ENCODE measurements at places on chromosomes 6 and 20. TPM values are rescaled to one million over a fixed set of nuclear protein-coding genes. Genes with fewer than 3 reads are reported as not detected.
A peak's percentile ranks its signal among the peaks of the same experiment; 100 is the strongest.

DNAH8 gene
- 0.02 TPM for total RNA-seq

TSHZ2 gene
- total RNA-seq: 18.6 TPM

DNA sequence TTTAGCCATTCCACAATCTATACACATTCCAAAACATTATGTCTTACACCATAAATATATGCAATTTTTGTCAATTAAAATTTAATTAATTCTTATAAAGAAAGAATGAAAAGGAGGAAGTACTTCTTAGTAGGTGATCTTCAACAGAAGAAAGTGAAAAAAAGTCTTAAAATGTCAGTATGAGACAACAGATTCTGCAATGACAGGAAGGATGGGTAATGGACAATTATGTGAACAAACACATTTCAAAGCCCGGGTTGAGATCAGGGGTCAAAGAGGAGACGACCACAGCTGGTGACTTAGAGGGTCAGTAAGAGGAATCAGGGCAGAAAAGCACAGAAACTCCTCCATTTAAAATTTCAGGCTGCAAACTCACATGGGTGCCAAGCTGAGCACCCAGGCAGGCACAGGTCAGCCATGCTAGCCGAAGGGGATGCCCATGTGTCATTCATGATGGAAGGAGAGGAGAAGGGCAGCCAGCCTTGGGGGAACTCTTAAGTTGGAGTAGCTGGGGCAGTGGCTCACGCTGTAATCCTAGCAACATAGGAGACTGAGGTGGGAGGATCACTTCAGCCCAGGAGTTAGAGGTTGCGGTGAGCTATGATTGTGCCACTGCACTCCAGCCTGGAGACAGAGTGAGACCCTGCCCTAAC, 11.0 kb downstream of the VSX1 start:
- H3K27ac ChIP-seq: no peak overlapping the region
- no peak for DNase-seq
- H3K4me3 ChIP-seq: no peak overlapping the region
- H3K36me3 ChIP-seq: no peaks in the 10 kb centered on the region
- no peaks in the 10 kb centered on the region for H3K4me1 ChIP-seq

DNA sequence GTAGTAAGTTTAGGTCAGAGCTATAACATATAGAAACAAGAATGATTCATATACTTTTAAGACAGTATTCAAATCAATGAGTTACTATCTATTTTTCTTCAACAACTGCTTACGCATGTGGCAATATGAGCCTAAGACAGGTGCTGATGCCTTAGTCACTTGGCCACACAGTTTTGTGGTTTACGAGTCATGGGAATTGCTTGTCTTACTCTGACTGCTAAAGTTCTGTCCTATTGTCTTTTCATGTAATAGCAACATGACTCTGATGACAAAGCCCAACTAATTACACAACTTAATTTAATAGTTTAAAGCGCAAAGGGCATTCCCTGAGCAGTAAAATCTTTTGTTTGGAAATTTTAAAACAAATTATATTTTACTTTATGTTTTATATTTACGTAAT, 159.3 kb upstream of the CENPW start:
- DNase-seq: no peak
- H3K4me3 ChIP-seq: no peak overlapping the region
- H3K4me1 ChIP-seq: no peaks in the 10 kb centered on the region
- H3K27ac ChIP-seq: no peak overlapping the region
- no peaks in the 10 kb centered on the region for H3K27me3 ChIP-seq

RNF182 gene
- total RNA-seq: not detected

SIRPB1 gene
- total RNA-seq: 3.9 TPM

LCA5 gene
- total RNA-seq: 0.74 TPM

GRCh38 chr20:24042646-24043045, 54.1 kb upstream of the GGTLC1 start:
- H3K4me1 ChIP-seq: no peaks in the 10 kb centered on the region
- no peak overlapping the region for H3K27ac ChIP-seq
- H3K4me3 ChIP-seq: no peak overlapping the region
- no peak for DNase-seq
- H3K36me3 ChIP-seq: no peaks in the 10 kb centered on the region

DNA sequence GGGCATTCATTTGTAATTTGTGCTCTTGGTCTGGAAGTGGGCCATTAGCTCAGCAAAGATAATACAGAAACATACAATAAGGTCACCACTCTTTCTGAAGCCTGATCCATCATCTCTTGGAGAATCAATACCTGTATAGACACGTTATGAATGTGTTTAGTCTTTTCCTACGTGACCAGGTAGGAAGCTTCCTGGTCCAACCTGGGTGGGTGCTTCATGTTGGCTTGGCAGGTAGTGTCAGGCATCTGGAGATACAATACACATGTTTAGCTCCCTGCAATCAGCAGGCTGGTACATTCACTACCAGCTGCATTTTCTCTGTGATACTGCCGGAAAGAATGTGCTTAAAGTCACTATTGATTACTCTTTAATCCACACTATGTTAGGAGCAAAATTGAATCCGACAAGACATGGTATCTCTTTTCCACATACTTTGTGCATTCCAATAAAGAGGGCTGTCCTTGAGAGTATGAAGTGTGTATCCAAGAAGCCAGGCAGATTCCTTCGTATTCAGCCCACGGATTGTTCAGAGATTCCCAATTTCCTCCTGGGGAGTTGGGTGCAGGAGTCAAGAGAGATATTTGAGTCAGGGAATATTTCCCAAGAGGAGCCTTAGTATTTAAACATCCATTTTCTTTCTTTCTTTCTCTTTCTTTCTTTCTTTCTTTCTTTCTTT, 49.9 kb upstream of the RANBP9 start:
- no peaks in the 10 kb centered on the region for H3K4me1 ChIP-seq
- H3K4me3 ChIP-seq: no peak overlapping the region
- no peak for DNase-seq
- H3K27me3 ChIP-seq: no peaks in the 10 kb centered on the region
- H3K27ac ChIP-seq: no peak overlapping the region

DNA sequence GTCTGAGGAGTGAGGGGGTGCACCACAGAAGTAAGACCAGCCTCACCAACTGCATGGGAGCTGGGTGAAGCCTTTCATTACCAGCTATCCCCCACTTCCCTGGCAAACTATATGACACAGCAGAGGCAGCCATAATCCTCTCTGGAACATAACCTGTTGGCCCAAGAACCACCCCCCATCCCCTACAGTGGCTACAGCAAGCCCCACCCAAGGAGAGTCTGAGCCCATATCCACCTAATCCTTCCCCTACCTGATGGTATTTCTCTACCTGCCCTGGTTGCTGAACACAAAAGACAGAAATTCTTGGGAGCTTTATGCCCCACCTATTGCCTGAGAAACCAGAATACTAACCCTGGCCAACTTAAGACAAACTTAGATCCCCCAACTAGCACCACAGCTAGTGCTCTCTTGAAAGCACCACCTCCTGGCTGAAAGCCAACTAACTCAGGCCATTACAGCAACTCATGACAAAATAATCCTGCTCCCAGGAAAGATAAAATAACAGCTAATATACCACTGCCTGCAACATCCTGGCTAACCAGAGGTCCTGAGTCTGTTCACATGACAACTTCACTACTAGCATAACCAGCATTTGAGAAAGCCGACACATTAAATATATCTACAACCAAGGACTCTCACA, 11.2 kb downstream of the RNGTT start:
- H3K4me1 ChIP-seq: no peaks in the 10 kb centered on the region
- H3K27me3 ChIP-seq: no peaks in the 10 kb centered on the region
- no peak overlapping the region for H3K27ac ChIP-seq

DNA sequence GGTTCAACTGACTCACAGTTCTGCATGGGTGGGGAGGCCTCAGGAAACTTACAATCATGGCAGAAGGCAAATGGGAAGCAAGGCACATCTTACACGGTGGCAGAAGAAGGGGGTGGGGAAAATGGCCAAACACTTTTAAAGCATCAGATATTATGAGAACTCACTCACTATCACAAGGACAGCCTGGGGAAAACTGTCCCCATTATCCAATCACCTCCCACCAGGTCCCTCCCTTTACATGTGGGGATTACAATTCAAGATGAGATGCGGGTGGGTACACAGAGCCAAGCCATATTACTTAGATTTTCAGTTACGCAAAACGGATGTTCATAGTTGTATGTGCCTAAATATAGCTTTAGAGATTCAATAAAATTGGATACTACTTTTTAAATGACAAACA, 25.6 kb downstream of the CYP39A1 start:
- H3K36me3 ChIP-seq: no peaks in the 10 kb centered on the region
- no peak for DNase-seq
- H3K27me3 ChIP-seq: no peaks in the 10 kb centered on the region
- H3K4me3 ChIP-seq: no peak overlapping the region

GRCh38 chr6:115411756-115412155, 648.9 kb downstream of the FRK start:
- H3K4me1 ChIP-seq: no peaks in the 10 kb centered on the region
- H3K4me3 ChIP-seq: no peak overlapping the region
- no peaks in the 10 kb centered on the region for H3K36me3 ChIP-seq

- H3K36me3 ChIP-seq: no peaks in the 10 kb centered on the region
- H3K27ac ChIP-seq: no peak overlapping the region
- DNase-seq: no peak
- H3K4me1 ChIP-seq: no peaks in the 10 kb centered on the region
- no peaks in the 10 kb centered on the region for H3K27me3 ChIP-seq
These were observed 11.3 kb downstream of the GRIK2 start for GRCh38 chr6:101404775-101405174.

GRCh38 chr6:111423960-111424846, 58.8 kb downstream of the REV3L start:
- H3K4me3 ChIP-seq: no peak overlapping the region
- no peak for DNase-seq
- H3K36me3 ChIP-seq: no peaks in the 10 kb centered on the region
- no peaks in the 10 kb centered on the region for H3K27me3 ChIP-seq

DNA sequence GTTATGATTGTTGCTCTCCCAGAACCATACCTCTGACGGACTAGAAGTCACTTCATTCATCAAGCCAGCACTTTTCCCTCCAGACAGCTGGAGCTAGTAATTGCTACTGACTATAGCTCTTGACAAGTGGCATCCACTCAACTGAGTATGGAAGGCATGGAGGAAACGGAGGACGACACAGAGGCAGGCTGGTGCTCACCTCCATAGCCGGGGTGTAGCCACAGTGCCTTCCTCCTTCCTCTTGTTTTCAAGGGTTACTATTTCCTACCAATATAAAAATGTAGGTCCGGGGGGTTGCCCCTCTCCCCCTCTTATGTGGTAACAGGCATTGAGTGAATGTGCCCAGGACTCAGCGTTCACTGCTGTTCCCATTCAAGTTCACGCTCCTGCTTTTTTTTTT, 23.5 kb upstream of the FOXC1 start:
- no peaks in the 10 kb centered on the region for H3K36me3 ChIP-seq
- no peak overlapping the region for H3K4me3 ChIP-seq
- no peak overlapping the region for H3K27ac ChIP-seq
- no peak for DNase-seq
- H3K4me1 ChIP-seq: no peaks in the 10 kb centered on the region

- H3K4me1 ChIP-seq: peaks cover 18% of the 10 kb centered on the region
- H3K4me3 ChIP-seq: no peak overlapping the region
- DNase-seq: no peak
- H3K36me3 ChIP-seq: no peaks in the 10 kb centered on the region
These were observed 33.3 kb downstream of the ORC3 start for GRCh38 chr6:87623248-87623647.

GRCh38 chr6:40909811-40910210, 129.2 kb downstream of the UNC5CL start:
- DNase-seq: no peak
- no peaks in the 10 kb centered on the region for H3K4me1 ChIP-seq
- no peak overlapping the region for H3K27ac ChIP-seq
- no peaks in the 10 kb centered on the region for H3K27me3 ChIP-seq
- H3K4me3 ChIP-seq: no peak overlapping the region

CRISP2 gene
- total RNA-seq: not detected

MCCD1 gene
- total RNA-seq: not detected

GRCh38 chr6:7324520-7324919, 11.5 kb upstream of the SSR1 start:
- H3K4me3 ChIP-seq: no peak overlapping the region
- H3K4me1 ChIP-seq: no peaks in the 10 kb centered on the region
- H3K27me3 ChIP-seq: no peaks in the 10 kb centered on the region
- H3K27ac ChIP-seq: no peak overlapping the region

IPCEF1 gene
- 1.2 TPM for total RNA-seq

DNA sequence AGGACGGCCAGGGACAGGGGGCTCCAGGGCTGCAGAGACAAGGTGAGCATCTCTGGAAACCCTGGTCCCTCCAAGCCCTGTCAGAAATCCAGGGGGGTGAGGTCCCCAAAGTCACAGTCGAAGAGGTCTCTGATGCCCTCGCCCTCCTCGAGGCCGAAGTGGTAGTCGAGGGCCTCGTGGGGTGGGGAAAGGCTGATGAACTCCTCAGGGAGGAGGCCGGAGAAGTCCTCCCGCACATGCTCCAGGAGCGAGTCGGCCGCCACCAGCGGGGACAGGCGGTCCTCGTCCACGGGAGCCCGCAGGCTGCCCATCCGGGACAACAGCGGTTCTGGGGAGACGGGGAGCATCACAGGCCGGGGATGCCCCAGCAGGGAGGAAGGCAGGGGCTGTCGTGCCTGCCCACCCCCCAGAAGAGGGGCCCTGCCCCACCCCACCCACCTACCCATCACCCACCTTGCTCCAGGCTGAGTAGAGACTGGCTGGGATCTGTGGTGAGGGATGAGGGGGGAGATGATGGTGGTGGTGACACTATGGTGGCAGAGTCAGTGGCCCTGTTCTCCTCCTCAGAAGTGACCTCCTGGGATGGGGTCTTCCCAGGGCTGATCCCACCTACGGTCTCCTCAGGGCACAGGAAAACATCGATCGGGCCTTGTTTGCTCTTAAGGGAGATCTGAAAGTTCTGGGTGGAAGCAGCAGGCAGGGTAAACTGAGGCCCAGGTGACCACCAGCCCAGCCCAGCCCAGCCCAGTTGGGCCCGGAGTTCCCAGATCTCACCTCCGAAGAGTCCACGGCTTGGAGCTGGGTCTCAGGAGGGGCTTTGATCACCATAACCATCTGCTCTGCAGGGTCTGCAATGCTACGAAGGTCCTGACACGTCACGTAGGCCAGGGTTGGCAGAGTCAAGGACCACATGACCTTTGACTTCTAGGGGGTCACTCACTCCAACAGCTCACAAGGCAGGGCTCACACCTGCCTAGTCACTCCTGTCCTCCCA, 2.7 kb upstream of the NECAB3 start:
- H3K4me3 ChIP-seq: no peak overlapping the region
- no peak overlapping the region for H3K27ac ChIP-seq
- DNase-seq: peak; percentile 20

- H3K27me3 ChIP-seq: no peaks in the 10 kb centered on the region
- no peak overlapping the region for H3K27ac ChIP-seq
- no peak for DNase-seq
- no peaks in the 10 kb centered on the region for H3K36me3 ChIP-seq
- no peaks in the 10 kb centered on the region for H3K4me1 ChIP-seq
These were observed 12.8 kb upstream of the ULBP3 start for GRCh38 chr6:150081702-150082101.

CLIC5 gene
- total RNA-seq: 0.42 TPM

C20orf144 gene
- not detected for total RNA-seq

SDC4 gene
- 373 TPM for total RNA-seq

TRIM40 gene
- total RNA-seq: 0.18 TPM

Measured in right lobe of liver (tissue), 6 donors.